Neural crest cell (in vitro differentiated cells): ENCODE measurements at places on chromosomes 13 and 19. TPM values are rescaled to one million over a fixed set of nuclear protein-coding genes. Genes with fewer than 3 reads are reported as not detected.
A peak's percentile ranks its signal among the peaks of the same experiment; 100 is the strongest.

DNA sequence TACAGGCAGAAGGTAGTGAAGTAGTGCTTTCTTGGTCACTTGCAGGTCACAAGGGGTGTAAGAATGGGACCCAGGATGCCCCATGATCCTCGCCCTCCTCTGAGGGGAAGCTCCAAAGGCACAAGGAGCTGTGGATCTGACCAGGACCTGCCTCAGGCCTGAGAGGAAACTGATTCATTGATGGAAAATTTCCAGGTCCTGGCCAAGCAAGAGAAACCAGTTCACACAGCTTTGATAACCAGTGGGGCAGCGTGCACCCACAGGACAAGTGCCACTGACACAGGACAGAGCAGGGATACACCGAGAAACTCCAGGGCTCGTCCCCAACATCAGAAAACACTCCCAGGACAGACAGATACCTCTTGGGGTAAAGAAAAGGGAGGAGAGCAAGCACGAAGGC, 177.1 kb downstream of the RBM26 start:
- no peak for DNase-seq

DNA sequence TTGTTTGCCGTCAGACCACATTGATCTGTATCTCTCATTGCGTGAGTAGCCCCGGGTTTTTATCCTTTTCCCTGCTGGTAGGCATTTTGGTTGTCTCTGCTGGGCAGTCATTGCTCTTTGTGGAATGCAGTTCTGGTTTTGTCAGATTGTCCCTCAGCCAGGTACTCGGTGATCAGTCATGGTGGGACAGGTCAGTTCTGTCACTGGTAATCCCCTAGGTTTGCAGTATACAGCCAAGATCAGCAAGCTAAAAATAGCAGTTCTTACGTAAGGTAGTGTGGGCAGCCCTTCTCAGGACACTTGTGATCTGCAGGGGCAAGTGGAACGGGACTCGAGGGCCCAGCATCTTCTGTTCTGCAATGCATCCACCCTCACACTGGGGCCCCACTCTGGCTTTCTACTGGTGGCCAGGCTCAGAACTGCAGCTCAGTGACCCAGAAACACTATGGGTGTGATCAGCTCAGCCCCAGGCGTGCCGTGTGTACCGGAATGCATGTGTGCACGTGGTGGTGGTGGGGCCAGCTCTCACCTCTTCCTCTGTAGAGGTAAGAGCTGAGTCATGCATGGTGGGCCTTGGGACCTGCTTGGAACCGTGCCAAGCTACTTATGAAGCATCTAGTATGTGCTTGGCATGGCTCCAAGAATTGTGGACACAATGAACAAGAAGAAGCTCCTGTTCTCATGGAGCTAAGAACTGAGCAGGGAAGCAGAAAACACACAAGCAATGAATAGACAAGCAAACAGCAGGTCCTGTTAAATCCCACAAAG, 6.3 kb downstream of the PLEKHF1 start:
- DNase-seq: no peak

KLF1 gene
- total RNA-seq: 0.18 TPM in 1 of 2 replicates, not detected in the other

GRCh38 chr19:13169769-13170168, 19.6 kb downstream of the IER2 start:
- no peak for DNase-seq

- DNase-seq: no peak
These were observed 6.6 kb downstream of the AKT2 start for GRCh38 chr19:40278361-40279035.

DNA sequence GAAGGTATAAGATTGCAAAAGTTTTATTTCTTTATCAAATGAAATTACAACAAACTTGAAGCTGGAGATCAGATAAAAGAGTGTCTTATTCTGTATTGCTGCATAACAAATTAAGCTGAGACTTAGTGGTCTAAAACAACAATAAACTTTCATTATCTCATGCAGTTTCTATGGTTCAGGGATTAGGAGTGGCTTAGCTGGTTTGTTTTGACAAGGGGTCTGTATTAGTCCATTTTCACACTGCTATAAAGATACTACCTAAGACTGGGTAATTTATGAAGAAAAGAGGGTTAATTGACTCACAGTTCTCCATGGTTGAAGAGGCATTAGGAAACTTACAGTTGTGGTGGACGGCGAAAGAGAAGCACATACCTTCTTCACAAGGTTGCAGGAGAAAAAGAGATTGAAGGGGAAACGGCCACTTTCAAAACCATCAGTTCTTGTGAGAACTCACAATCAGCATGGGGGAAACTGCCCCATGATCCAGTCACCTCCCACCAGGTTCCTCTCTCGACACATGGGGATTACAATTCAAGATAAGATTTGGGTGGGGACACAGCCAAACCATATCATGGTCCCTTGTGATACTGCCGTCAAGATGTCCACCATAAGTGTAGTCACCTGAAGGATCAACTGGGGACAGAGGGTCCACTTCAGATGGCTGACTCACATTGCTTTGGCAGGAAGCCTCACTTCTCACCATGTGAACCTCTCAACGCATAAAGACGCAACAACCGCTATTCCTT, 97.8 kb downstream of the RNF17 start:
- DNase-seq: no peak

BRCA2 gene
- 26.4 and 28.5 TPM in 2 replicates for total RNA-seq

DNA sequence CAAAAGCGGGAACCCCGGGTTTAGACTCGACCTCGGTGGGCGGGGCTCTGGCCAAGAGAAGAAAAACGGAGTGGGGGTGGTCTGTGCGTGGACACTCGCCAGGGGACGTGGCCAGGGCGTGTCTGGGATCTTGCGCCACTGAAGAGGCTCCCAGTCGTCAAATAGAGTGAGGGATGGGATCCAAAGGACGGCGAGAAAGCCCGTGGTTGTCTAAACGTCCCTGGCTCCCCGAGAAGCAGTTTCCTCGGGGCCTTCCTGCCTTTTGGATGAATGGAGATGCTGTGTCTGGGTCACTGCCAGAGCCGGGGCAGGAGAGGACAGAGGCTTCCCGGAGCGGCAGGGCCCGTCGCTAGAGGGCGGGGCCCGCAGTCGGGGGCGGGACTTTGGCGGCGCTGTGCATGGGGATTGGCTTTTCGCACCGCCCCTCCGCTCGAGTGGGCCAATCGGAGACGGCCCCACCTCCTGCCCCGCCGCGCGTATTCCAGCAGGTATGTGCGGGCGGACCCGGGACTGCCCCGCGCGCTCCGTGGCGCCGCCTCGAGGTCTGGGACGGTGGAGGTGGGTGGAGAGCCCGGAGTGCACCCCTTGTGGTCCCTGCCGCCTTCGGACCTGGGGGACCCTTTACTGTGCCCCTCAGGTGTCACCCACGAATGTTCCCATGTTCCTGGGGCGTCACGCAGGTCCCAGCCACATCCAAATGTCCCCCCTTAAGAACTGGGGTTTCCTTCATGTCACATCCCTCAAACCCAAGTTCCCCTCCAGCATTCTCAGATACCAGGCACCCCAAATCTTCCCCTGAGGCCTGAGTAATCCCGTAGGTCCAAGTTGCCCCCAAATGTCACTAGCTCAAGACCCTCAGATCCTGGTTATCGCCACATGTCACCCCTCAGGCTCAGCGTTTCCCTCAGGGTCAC, 38.3 kb downstream of the ZSWIM4 start:
- DNase-seq: peak; percentile 94

DNA sequence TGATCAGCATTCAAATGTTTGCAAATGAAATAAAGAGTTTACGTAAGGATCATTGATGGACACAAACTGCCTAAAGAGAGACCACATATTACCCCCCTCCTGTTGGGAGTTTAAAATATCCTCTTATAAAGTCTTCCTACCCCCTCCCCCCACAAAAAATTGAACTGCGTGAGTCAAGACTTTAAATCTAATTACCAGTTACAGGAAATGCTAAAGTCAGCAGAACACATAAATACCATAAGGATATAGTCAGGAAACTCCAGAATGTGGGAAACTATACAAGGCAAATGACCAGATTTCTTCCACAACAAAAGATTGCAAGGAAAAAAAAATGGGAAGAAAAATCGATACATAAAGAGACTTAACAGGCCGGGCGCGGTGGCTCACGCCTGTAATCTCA, 44.4 kb upstream of the FARP1 start:
- no peak for DNase-seq

DNA sequence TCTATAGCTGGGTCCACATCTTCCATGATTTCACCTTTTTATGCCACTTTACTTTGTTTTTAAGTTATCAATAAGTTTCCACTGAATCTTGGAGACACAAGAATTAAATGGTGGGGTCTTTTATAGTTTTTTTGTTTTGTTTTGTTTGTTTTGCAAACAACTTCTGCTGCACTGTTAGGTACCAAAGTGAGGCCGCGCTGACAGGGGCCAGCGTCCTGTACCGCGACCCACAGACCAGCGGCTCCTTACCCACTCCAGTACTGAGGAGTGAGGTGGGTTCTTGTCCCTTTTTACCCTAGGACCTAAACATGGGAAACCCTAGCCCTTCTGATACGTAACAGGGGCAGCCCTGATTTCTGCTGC, 75.8 kb upstream of the MCF2L start:
- DNase-seq: no peak

DNA sequence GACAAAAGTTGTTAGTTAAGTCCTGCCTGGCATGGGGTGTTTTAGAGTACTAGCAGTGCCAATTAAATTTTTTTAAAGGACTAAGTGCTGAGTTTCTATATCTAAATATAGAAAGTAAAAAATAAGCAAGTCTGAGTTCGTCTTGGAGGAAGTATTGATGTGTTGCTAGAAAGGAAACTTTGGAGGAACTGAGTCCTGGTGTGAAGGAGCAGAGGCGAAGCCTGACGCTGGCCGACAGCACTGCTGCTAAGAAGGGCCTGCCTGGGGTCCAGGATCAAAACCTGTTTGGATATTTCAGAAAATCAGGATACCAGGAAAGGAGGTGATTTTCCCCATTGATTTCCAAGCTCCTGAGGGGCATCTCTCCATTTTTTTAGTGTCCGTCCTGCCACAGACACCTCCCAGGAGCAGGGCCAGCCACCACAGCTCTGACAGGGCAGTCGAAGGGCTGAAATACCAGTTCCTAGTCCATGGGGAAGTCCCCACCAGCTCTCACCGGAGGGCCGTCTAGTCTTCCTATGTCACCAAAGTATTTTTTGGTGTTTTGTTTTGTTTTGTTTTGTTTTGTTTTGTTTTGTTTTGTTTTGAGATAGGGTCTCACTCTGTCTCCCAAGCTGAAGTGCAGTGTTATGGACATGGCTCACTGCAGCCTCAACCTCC, 38.2 kb upstream of the NPAS1 start:
- no peak for DNase-seq

DNA sequence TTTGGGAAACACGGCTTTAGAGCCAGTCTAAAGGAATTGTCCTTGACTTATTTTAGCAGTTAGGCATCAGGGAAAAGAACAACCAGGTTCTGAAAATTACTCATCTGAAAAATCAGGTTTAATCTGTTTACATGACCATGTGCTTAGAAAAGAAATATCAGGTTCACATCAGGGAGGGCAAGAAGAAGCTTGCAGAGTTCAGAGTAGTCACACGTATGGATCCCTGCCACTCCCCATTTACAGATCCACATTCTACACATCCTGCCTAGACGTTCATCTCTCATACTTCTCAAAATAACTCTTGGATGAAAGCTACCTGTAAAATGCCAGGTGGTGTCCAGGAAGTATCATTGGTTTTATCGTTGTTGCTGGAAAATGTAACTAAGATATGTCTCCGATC, 14.0 kb upstream of the PHF11 start:
- DNase-seq: no peak
